Right ventricle myocardium superior (tissue), 1 donor: ENCODE measurements at places on chromosomes 6 and 20. TPM values are rescaled to one million over a fixed set of nuclear protein-coding genes. Genes with fewer than 3 reads are reported as not detected.

- no peak for DNase-seq
Measured at GRCh38 chr6:155013457-155013876, 18.4 kb downstream of the TIAM2 start.

GRCh38 chr6:134468633-134469032 is 150.7 kb upstream of the SGK1 start:
- DNase-seq: no peak

GRCh38 chr20:57481281-57481711 is 43.6 kb downstream of the CTCFL start:
- DNase-seq: no peak

DNA sequence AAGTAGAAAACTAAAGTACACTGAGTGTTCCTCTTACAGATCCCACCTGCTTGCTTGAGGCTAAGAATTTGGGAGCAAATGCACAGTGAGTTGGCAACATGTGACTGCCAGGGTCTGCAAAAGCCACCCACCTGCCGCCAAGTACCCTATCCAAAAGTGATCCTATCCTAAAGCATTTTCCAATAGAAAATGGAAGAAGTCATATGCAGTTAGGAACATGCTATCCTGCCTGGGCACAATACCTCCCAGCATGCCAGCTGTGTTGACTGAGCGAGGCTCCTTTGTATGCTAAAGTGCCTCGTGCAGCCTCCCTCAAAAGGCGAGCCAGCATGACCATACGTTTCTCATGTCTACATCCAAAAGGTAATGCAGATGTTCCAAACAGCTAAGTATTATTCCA is 52.7 kb downstream of the TRAF3IP2 start:
- no peak for DNase-seq

- DNase-seq: peak; percentile 52
Measured at GRCh38 chr6:55276745-55277530, 50.3 kb upstream of the GFRAL start.

The BMP7 gene
- 23.2 TPM for total RNA-seq

GRCh38 chr6:47118611-47119010 is 76.5 kb upstream of the ADGRF1 start:
- no peak for DNase-seq

DNA sequence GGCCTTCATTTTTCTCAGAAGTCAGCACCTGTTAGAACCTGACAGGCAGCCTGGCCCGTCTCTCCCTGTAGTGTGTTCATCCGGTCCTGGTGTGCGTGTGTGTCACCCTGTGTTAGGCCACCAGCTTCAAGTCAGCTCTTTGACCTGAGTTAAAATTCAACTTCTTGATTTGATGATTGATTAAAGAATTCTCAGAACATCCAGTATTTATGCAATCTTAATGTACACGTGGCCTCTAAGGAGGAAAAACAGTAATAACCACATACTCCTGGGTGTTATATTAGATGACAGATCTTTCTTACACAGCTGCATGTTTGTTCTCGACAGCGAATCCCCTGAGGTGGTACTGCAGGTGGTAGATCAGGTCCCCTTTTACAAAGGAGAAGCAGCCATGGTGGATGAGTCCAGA is 19.1 kb upstream of the TMEM217 start:
- no peak for DNase-seq

DNA sequence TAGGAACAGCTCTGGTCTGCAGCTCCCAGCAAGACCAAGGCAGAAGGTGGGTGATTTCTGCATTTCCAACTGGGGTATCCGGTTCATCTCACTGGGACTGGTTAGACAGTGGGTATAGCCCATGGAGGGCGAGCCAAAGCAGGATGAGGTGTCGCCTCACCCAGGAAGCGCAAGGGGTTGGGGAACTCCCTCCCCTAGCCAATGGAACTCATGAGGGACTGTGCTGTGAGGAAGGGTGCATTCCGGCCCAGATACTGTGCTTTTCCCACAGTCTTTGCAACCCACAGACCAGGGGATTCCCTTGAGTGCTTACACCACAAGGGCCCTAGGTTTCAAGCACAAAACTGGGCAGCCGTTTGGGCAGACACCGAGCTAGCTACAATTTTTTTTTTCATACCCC is 21.8 kb downstream of the HDDC2 start:
- no peak for DNase-seq
